ENCODE measurements at places on chromosomes 3 and 15. TPM values are rescaled to one million over a fixed set of nuclear protein-coding genes. Genes with fewer than 3 reads are reported as not detected.

DNA sequence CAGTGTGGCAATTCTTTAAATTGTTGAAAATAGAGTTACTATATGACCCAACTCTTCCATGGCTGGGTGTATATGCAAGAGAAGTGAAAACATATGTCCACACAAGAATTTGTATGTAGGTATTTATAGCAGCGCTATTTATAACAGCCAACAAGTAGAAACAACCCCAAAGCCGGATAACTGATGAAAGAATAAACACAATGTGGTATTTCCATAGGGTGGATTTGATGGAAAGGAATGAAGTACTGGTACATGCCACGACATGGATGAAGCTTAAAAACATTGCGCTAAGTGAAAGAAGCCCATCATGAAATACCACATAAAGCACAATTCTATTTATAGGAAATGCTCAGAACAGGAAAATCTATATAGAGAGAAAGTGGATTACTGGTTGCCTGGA, 554.5 kb downstream of the AGBL1 start:
- H3K4me1 ChIP-seq, result peaks cover 4% of the 10 kb centered on the region
- no peak for DNase-seq
- H3K4me3 ChIP-seq, result no peak overlapping the region
- H3K36me3 ChIP-seq, result no peaks in the 10 kb centered on the region
- no peaks in the 10 kb centered on the region for H3K27me3 ChIP-seq
- H3K27ac ChIP-seq, result no peak overlapping the region

Gene SAXO2
- total RNA-seq, result 2.0 TPM

DNA sequence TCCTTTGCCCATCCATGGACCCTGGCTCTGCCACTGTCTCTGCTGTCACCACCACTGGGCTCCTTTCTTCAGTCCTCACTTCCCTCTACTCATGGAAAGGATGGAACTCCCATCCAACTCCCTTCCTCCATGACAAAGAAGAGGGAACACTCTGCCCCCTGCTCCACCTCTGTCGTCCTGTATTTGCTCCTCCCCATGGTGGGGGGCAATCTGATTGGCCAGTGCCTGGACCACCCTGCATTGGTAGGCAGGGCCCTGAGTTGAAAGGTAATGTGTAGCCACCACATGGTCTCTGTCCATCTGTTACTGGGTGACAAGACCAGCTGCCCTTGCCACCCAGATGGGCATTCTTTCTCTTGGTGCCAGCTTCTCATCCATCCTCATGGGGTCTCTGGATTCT, 20.7 kb upstream of the HEG1 start:
- peaks cover 5% of the 10 kb centered on the region for H3K27me3 ChIP-seq
- H3K4me1 ChIP-seq, result peaks cover 10% of the 10 kb centered on the region
- no peak for DNase-seq
- H3K27ac ChIP-seq, result no peak overlapping the region
- no peak overlapping the region for H3K4me3 ChIP-seq
- no peaks in the 10 kb centered on the region for H3K36me3 ChIP-seq

- peaks cover 9% of the 10 kb centered on the region for H3K27me3 ChIP-seq
- peak overlapping the region; percentile 36 for H3K27ac ChIP-seq
- no peaks in the 10 kb centered on the region for H3K36me3 ChIP-seq
- H3K4me1 ChIP-seq, result peaks cover 26% of the 10 kb centered on the region
These were observed 1.3 kb downstream of the STT3B start for GRCh38 chr3:31534065-31534425.

Gene GRAMD2A
- 0.31 TPM for total RNA-seq

DNA sequence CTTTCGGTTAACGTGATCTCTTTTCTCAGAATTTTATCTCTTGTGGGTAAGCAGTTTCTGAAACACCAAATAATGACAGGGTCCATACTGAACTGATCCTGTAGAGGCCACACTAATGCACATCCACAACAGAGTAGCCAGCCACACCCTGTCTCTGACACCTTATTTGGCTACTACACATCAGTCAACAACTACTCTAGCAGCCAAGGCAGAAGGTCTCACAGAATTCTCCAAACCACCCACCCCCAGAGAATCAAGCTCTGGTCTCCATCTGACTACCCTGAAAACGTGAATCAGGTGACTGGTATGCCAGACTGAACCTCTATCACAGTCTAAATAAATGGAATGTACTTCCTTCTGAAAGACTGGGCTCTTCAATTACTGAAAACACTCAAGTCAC, 38.0 kb downstream of the EDC3 start:
- DNase-seq, result no peak
- H3K4me3 ChIP-seq, result no peak overlapping the region

Gene LYZL4
- not detected for total RNA-seq

Gene UNC13C
- total RNA-seq, result 0.08 TPM

DNA sequence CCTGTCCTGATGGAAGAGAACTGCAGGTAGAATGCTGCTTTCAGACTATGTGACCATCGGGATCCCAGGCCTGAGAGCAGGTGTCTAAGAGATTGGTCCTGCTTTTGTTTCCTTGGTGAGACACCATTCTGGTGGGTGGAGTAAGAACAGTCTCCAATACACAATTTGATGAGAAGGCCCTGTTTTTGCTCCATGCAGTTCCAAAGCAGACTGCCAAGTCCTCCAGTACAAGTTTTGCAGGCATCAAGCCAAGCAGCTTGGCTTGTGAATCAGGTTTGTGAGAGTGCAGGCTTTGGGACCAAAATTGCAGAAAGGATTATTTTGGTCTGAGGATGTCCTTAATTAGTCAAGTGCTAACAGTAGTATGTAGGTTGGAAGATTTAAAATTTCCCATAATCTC, 381.6 kb downstream of the FOXP1 start:
- no peak for DNase-seq
- no peaks in the 10 kb centered on the region for H3K36me3 ChIP-seq
- peaks cover 3% of the 10 kb centered on the region for H3K27me3 ChIP-seq
- no peak overlapping the region for H3K27ac ChIP-seq
- H3K4me1 ChIP-seq, result peaks cover 19% of the 10 kb centered on the region

Data from endothelial cell (in vitro differentiated cells).